Cardiac fibroblast (primary cell): ENCODE measurements at places on chromosomes 1 and 21.

- no peak for DNase-seq
Measured at GRCh38 chr1:16020325-16020724, 1.5 kb upstream of the CLCNKA start.

DNA sequence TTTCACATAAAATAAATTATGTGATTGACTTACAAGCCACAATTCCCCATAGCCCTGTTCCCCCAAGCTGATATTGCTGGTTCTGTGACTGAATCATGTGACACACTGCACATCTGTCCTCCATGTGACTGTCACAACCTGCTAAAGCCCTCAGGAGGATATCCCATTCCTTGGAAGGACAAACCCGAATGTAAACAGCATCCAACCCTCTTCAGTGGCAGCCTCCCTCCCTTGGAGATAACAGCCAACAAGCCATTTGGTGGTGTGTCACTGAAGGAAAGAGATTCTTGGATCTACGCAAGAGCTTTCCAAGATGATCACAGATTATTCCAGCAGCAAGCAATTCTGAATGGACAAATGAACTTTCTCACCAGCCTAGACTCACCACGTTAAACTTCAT, 153.9 kb upstream of the TIAM1 start:
- DNase-seq: no peak

- no peak for DNase-seq
Measured at GRCh38 chr1:92219028-92219427, 1.3 kb downstream of the C1orf146 start.

DNA sequence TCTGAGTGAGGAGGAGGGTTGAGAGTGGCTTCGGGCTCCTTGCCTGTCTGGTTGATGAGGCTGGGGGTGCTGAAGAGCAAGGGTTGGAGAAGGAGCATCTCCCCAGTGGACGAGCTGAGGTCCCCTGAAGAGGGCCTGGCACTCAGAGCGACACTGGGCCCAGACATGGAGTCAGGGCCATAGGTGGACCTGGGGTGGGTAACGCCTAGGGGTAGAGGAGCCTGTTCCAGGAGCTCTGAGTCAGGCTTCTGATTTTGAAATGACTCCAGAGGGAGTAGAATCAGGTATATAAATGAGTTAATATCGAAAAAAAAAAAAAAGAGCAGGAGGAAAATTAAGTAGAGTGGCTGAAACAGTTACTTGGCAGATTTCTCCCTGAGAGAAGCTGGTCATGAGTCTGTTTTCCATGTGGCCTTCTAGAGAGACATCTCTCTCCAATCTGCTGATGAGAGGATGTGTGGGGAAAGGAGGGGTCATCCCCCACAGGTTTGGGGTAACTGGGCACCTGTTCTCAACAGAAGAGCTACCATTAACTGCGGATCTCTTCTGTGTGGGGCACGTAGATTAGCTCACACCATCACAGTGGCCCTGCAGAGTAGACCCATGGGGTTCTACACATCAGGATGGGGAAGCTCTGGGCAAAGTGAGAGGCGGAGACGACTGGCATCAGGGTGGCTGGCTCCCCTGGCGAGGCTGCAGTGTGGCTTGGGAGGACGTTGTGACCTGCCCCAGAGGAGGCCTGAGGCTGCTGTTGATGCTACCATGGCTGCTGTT, 115.5 kb downstream of the DHRS3 start:
- DNase-seq: no peak

GRCh38 chr21:46083791-46084561, 13.9 kb upstream of the COL6A2 start:
- no peak for DNase-seq

- DNase-seq: peak; percentile 7
Measured at GRCh38 chr1:74772945-74773344, 40.0 kb downstream of the TYW3 start.

GRCh38 chr1:32724678-32725614, 22.4 kb upstream of the SYNC start:
- DNase-seq: peak; percentile 95

- no peak for DNase-seq
Measured at GRCh38 chr1:245054105-245054504, 100.7 kb upstream of the KIF26B start.

GRCh38 chr1:8763888-8764287, 53.6 kb downstream of the RERE start:
- peak; percentile 28 for DNase-seq

GRCh38 chr1:172002725-172003345, 161.5 kb downstream of the DNM3 start:
- peak; percentile 83 for DNase-seq

- no peak for DNase-seq
Measured at GRCh38 chr1:37724575-37724974, 32.3 kb downstream of the CDCA8 start.

DNA sequence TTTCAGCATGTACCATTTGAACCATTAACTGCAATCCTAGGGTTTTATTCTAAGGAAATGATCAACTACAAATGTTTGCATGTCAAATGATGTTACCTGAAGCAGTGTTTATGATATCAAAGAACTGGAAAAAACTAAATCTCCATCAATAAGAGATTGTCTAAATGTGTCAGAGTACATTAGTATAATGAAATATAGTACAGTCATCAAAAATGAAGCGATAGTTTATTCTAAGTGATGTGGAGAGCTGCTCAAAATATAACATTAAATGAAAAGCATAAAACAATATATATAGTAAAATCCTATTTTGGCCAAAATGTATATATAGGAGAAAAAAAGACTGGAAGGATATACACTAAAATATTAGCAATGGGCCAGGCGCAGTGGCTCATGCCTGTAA, 24.0 kb downstream of the AKNAD1 start:
- DNase-seq: no peak

GRCh38 chr21:34181431-34182039, 108.2 kb downstream of the MRPS6 start:
- no peak for DNase-seq

DNA sequence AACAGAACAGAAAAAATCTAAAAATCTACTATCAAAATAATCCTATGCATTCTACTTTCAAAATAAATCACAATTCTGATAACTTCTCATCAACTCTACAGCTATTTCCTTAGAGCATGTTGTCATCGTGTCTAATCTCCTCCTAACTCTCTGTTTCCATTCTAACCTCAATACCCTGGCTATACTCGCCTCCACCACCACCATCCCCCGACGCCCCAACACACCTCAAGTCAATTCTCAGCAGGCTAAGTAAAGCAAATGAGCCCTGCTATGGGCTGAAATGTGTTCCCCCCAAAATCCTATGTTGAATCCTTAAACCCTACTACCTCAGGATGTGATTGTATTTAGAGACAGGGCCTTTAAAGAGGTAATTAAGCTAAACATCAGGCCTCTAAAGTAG, 34.6 kb downstream of the NRDC start:
- DNase-seq: no peak

DNA sequence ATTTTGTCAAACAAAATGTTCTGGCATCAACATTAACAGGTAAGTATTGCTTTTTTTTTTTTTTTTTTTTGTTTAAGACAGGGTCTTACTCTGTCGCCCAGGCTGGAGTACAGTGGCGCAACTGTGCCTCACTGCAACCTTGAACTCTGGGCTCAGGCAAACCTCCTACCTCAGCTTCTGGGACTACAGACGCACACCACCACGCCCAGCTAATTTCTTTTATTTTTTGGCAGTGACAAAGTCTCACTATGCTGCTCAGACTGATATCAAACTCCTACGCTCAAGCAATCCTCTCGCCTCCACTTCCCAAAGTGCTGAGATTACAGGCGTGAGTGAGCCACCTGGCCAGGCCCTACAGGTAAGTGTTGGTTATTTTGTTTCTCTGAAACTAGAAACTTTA, 2.4 kb downstream of the TUT4 start:
- no peak for DNase-seq

- no peak for DNase-seq
Measured at GRCh38 chr1:48644905-48645605, 131.6 kb downstream of the BEND5 start.

DNA sequence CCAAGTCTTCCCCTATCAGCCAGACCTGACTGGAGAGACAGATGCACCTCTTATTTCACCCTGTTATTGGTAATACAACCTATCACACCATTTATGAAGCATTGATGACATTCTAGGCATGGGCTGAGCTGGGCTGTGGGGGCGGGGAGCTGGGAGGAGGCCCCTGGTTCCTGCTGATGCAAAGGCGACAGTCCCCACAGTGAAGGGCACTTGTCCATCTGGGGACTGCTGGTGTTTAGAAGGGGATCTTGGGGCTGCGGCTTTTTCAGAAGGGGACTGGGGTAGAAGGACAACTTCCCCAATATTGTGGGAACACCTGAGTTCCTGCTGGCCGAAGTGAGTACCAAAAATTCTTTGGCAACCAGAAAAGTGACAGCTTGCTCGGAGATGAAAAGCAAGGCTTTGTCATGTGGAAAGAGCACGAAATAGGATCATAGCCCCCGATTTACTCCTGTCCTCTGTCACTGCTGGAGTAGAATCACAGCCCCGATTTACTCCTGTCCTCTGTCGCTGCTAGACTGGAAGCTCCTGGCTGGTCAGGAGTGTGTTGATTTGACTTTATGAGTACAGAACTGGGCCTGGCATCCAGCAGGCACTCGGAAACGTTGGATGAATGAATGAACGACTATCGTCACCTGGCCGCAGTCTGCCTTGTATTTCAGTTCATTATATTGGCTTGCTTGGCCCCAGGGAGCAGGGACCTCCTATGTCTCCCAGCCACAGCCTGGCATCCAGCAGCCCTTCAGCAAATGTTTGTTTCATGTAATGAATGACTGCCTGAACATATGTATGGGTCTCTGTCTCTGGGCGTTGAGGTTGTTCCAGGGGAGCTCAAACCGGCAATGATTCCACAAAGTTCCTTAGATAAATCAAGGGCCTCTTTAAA, 16.5 kb upstream of the ETV3L start:
- DNase-seq: no peak

DNA sequence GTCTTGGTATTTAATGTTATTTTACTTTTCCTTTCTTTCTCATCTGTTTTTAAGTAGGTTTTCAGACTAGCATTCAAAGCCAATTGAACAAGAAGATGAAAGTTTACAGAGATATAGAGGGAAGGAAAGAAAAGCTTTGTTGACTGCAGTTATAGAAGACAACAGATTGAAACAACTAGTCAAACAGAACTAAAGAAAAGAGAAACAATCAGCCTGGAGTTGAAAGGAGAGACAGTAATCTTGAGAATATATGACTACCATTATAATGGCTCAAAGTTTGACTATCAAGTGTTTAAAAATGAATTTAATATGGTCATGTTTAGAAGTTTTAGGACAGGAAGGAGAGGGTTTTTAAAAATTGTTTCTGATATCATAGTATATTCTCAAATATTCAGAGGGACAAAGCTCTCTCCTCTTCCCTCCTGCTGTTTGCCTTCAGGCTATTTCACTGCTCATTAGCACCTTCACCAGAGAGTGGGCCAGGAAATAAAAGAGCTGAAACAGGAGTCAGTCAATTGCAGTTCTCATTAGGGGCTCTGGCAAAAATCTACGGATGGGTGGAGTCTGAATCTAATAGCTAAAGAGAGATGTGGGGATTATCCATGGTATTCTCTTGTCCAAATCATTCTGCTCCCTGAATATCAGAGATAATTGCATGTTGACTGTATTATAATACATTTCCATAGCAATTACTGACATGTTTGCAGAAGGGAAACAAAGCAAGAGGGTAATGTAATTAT, 577.8 kb downstream of the BRINP3 start:
- DNase-seq: no peak

- DNase-seq: no peak
Measured at GRCh38 chr1:117568999-117569398, 36.8 kb upstream of the TENT5C start.

- no peak for DNase-seq
Measured at GRCh38 chr1:158068918-158069317, 75.5 kb downstream of the KIRREL1 start.

DNA sequence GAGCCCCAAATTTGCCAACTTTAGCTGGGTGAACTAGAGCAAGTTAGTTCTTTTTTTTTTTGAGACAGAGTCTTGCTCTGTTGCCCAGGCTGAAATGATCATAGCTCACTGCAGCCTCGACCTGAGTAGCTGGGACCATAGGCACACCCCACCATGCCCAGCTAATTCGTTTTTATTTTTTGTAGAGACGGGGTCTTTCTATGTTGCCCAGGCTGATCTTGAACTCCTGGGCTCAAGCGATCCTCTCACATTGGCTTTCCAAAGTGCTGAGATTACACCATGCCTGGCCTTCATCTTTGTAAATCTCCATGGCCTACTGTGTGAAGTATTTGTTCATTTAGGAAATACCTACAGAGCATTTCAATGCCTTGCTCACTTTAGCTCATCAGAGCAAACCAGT, 105.6 kb upstream of the SLC44A3 start:
- no peak for DNase-seq

- DNase-seq: peak; percentile 90
Measured at GRCh38 chr21:42220138-42220701, 1.3 kb downstream of the ABCG1 start.

GRCh38 chr1:222263791-222264190, 284.1 kb downstream of the HHIPL2 start:
- DNase-seq: no peak

DNA sequence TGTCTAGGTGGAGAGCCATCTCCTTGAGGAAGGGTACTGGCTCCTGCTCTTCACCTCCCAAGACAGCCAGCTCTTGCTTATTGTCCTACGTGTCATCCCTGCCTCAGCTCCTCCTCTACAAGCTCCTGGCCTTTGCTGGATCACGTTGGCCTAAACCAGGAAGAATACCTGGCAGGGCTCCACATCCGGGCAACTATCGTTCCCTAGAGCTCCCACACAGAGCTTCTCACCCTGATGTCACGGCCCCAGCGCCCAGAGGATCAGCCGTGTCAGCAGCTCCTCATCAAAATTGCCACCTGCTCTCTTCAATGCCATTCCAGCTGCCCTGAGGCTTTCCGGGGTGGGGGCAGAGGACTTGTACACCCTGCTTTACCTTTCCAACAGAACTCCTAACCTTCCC, 1.9 kb upstream of the TPM3 start:
- peak; percentile 35 for DNase-seq

DNA sequence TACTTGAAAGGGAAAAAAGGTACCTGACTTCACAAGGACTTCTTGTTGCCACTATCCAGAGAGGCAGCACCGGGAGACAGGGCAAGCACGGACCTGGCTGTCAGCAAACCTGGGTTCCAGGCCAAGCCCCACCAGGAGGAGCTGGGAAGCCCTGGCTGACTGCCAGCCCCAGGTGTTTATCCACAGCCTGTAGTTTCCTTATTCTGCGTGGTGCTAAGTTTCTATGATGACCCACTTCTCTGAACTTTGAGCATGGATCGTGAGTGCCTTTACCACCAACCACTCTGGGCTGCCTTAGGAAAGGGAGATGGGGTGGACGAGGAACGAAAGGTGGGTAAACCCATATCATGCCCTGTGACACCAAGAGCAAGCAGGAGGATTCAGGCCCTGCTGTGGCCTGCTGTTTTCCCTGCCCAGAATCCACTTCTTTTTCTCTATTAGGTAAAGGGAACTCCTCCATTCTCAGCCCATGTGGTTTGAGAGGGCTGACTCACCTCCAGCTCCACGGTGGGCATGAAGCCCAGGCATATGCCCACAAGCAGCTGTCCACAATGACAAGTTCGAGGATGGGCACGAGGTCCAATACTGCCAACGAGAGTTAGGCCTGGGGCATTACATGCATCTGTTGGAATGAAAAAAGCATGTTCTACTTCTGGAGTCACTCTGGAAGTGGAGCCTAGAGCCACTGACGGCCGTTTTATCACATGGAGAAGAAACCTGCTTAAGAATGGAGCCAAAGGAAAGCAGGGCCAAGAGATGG, 20.3 kb downstream of the TSPAN2 start:
- peak; percentile 16 for DNase-seq
